Mucosa of gallbladder (tissue), 1 donor: ENCODE measurements at places on chromosomes 7 and 10. TPM values are rescaled to one million over a fixed set of nuclear protein-coding genes. Genes with fewer than 3 reads are reported as not detected.

- no peak for DNase-seq
These were observed 43.8 kb upstream of the ARID5B start for GRCh38 chr10:61857746-61858145.

- DNase-seq: no peak
These were observed 117.7 kb upstream of the TNRC18 start for GRCh38 chr7:5541087-5541992.

GRCh38 chr7:86407291-86407690 is 236.4 kb upstream of the GRM3 start:
- DNase-seq: no peak

GRCh38 chr7:38828026-38828425 is 81.0 kb downstream of the VPS41 start:
- no peak for DNase-seq

DNA sequence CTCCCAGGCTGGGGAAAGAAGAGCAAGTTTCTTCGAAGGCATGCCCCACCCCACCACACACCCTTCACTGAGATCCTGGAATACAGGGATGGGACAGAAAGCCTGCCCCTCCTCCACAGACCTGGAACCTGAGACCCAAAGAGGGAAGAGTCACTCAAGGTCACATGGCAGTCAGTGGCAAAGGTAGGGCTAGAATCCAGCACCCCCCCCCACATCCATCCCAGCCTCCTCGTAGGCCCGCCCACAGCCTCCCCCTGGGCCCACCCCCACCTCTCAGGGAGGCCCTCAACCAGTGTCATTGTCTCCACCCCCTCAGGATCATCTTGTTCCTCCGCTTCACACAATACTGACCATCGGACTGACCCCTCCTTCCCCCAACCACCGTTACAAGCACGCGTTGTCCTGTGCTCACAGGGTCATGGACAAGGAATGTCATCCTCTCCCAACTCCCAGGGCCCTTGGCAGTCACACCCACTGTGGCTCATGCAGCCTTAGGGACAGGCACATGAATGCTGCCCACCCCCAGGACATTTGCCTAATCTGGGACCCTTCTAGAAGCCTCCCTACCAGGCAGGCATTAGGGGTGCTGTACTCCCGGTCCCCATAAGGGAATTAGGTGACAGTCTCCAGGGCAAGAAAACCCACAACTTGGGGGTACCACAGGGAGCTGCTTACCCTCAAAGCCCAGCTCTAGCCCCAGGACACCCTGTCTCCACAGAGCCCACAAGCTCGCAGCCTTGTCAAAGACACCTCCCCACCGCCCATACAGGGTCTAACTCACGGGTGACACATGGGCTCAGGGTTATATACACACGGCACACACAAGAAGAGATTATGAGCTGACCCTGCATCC is 1.4 kb downstream of the KCNH2 start:
- DNase-seq: no peak

GRCh38 chr10:119516381-119517234 is 25.9 kb downstream of the RGS10 start:
- DNase-seq: no peak

NUP205 gene
- 30.9 TPM for total RNA-seq

BBIP1 gene
- total RNA-seq: 23.7 TPM

TCAF2 gene
- 8.9 TPM for total RNA-seq

- peak; percentile 39 for DNase-seq
These were observed 83.5 kb upstream of the PRKG1 start for GRCh38 chr10:50990568-50991455.

DNA sequence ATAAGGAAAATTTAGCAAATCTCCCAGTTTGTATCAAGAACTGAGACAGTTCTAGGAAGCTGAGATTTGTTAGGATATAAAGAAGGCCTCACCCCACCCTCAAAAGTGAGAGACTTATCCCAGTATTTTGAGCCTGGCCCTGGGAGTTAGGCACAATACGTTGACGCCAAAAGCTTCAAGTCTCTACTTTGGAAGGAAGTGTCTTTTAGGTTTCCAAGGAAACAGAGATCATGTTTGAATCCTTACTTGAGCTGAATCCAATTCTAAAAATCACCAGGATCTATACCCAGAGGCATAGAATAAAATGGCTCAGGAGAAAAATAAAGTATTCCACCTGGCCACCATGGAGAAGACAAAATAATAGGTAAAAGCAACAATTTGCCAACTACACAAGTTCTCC is 115.9 kb upstream of the NRG3 start:
- no peak for DNase-seq

RBM28 gene
- total RNA-seq: 23.5 TPM

- DNase-seq: no peak
These were observed 205.2 kb downstream of the COBL start for GRCh38 chr7:51111241-51111940.

ADK gene
- 13.0 TPM for total RNA-seq

DNA sequence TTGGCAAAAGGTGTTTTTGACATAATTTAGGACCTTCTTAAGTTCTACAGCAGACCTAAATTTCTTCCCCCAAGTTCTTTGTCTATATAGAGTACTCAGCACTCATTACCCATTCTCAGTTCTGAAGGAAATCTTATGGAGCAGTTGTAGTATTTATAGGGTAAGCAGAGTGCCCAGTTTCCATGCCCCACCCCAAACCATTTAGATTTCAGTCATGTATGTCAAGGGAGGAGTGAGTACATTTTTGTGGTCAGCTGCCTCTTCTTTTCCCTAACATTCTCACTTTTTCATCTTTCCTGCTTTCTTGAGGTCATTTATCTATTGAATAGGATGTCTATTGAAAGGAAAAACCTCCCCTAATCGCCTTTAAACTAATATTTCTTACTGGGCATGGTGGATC is 83.3 kb downstream of the KAT6B start:
- DNase-seq: no peak

HOXA7 gene
- not detected for total RNA-seq
